Activated CD4-positive, alpha-beta T cell treated with anti-CD3 and anti-CD28 coated beads for 4 hours (primary cell): ENCODE measurements at places on chromosomes 5 and 9.

GRCh38 chr5:149054416-149054815 lies 8.4 kb downstream of the SH3TC2 start:
- no peak for DNase-seq

- no peak for DNase-seq
These were observed 60.2 kb downstream of the OSTF1 start for GRCh38 chr9:75148561-75148960.

DNA sequence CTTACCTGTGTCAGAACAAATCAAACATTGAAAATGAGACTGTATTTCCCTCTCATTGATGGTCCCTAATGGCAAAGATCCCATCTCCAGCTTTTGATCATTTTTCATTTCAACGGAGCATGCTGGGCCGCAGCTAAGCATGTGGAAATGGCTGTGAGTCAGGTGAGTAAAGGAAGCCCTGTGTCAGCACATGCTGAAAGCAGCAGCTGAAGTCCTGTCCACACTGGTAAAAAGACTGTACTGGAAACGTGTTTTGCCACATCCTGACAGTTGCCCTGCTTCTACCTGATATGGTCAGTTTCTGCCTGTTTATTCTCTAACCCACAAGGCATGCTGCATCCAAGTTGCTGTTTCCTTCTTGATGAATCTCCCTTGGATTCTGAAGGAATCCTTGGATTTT lies 330.1 kb downstream of the EFNA5 start:
- DNase-seq: no peak

DNA sequence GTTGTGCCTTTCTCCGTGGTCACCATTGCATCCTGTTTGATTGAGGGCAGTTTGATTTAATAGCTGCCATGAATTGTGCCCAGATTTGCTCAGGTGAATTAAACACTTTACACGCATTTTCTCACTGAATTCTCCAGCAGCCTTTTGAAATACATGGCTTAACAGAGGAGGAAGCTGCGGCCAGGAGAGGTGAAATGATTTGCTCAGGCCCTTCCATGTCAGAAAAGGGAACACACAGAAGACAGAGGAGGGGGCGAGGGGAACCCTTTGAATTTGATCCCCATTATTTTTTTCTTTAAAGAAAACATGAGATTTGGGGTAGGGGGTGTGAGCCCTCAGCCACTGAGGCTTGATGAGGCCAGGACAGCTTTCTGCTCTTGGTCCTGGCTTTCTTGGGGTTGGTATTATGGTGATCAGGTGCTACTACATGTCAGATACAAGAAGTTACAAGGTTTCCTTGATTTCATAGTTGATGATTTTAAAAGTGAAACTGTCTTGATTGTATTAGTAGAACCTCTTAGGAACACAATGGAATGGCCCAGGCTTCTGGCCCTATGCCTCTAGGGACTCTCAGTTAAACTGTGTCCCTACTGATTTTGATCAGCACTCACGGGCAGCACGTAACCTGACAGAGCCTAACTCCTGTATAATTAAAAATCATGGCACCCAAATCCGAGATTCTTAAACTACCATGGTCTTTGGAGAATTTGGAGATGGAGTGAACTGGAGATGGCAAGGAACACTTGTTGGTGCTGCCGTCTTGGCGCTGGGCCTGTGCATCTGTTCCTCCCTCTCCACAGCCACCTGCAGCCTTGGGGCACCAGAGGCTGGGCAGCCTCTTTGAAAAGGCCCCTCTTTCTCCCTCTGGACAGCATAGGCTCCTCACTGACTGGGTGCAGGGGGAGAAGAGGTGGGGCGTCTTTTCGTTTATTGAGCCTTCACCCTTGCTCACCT lies 107.9 kb downstream of the TRIO start:
- DNase-seq: no peak

DNA sequence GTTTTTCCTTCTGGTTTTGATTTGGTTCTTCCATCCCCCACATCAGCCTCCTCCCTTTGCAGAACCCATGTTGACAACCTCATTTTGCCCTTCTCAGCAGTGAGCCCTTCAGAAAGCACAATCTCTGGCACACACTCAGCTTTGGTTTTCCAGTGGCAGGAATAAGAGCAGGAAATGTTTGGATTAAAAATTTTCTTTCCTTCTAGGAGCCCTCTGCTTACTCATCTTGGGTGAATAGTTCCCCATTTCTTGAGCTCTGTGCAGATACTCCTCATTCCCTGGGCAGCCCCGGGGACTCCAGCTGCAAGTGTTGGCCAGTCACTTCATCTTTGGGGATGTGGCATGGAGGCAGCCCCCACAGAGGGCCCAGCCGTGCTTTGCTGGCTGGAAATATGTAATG lies 170.5 kb downstream of the NR3C1 start:
- DNase-seq: no peak

DNA sequence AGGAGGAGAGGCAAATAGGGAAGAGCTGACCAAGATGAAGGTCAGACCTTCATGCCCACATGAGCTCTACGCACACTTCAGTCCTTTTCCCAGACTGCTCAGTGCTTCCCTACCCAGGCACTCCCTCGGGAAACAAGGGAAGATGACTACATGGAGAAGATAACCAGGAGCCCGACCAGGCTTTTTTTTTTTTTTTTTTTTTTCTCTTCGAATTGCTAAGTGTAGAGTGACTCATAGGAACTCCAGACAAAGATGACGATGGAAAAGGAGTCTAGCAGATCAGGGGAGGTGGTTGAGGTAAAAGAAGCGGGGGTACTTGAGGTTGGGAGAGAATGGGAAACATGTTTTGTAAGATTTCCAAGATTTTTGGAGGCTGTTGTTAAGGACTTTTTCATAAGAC lies 526.1 kb downstream of the BNC2 start:
- DNase-seq: no peak

DNA sequence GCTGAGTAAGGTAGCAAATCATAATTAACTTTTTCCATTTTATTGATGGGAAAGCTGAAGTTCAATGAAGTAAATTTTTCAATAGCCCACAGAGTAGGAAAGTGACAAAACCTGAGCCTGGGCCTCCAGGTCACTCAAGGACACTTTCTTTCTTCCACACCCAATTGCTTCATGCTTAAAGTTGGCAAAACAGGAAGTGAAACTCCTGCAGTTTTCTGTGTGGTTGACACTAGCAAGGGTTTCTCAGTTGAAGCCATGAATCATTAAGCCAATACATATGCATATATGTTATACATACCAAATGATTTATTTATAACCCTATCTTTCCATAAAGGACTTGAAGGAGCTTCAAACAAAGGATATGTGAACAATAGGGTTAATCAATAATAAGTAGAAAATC lies 13.9 kb downstream of the TLR4 start:
- DNase-seq: no peak

DNA sequence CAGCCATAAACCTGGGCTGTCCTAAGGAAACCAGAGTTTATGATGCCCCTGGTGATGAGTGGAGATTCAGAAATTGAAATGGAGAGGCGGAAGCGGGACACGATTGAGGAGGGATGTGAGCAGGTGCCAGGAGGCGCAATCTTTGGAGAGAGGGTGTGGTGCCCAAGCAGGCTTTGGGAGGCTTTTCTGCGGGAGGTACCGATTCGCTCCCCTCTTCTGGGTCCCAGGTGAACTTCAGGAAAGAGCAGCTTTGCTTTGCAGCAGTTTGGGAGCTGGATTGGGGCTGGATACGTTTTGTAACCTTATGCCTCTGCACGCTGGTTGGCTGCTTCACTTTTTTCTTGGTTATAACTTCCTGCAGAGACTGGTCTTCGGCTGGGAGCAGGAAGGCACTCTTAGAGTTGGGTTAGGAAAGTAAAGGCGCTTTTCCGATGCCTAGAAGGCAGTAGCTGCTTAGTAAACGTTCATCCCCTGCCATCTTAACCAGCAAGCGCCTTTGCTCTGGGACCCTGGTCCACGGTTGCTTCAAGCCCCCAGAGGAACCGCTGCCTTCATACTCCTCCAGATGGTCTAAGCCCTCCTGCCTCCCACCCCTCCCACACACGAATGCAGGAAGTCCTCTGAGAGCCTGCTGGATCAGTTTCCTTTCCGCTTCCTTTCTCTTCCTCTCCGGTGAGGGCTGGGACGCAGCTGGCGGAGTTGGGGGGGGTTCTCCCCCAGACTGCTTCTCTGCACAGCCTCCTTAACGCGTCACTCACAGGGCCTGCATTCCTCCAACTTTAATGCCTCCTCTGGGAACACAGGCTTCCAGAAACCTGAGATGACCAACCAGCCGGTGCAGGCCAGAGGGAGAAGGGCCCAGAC lies 15.2 kb upstream of the NEK6 start:
- DNase-seq: no peak

- no peak for DNase-seq
These were observed 6.5 kb downstream of the FAM240B start for GRCh38 chr9:38713426-38713825.

- no peak for DNase-seq
These were observed 7.3 kb upstream of the NEUROG1 start for GRCh38 chr5:135543001-135543484.

GRCh38 chr5:9186069-9186468 lies 359.8 kb downstream of the SEMA5A start:
- DNase-seq: no peak

GRCh38 chr9:6711403-6711802 lies 46.4 kb upstream of the KDM4C start:
- DNase-seq: no peak

GRCh38 chr5:17079562-17079961 lies 137.9 kb upstream of the BASP1 start:
- no peak for DNase-seq

- no peak for DNase-seq
These were observed 55.2 kb upstream of the JAK2 start for GRCh38 chr9:4929917-4930316.

DNA sequence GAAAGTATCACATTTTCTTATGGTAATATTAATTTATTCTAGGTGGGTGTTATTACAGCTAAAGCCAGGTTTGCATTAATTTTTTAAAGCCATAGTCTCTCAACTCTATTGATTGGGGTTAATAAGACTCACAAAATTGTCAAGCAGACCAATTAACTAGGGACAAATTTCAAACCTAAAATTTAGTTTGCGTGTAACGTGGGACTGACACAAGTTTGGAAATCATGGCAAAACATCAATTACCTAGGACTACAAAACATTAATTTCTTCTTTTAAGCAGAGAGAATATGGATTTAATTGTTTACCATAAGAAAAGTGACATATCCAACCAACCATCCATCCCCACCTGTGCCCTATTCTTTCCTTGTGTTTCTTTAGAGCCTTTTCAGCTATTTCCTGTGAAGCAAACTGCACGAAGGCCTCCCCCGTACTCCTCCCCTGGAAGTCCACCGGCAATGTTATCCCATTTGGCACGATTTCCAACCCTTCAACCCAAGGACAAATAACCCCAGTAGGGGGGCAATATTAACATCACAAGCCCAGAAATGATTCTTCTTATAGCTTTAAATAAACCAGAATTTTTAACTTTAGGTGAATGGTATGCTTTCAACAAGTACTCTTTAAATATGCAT lies 4.4 kb downstream of the HNRNPH1 start:
- no peak for DNase-seq

- no peak for DNase-seq
These were observed 70.0 kb upstream of the CDH10 start for GRCh38 chr5:24714746-24715145.

- no peak for DNase-seq
These were observed at the start of gene TLX3 for GRCh38 chr5:171308453-171309275. Gene TLX3 (plus strand): TSS chr5:171309248. CDS start chr5:171309366, 118 bp downstream.

GRCh38 chr9:32384002-32384363 lies 460 bp upstream of the ACO1 start:
- DNase-seq: no peak

DNA sequence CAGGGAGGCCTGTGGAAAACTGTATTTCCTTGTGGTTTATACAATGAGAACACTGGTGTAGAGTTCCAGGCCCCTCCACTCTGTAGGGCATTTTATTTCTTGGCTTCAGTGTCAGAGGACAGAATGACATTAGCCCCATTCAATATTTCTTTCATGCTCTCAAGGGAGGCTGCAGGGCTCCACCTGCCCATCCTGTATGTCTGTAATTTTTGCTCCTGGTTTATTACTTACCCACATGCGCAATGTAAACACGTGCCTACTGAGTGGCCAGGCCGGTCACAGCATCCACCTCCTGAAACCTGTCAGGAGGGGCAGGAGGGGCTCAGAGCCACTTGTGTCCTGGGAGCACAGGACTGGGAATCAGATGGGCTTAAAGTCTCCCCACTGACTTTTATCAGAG lies 82.4 kb downstream of the GADD45G start:
- DNase-seq: no peak

DNA sequence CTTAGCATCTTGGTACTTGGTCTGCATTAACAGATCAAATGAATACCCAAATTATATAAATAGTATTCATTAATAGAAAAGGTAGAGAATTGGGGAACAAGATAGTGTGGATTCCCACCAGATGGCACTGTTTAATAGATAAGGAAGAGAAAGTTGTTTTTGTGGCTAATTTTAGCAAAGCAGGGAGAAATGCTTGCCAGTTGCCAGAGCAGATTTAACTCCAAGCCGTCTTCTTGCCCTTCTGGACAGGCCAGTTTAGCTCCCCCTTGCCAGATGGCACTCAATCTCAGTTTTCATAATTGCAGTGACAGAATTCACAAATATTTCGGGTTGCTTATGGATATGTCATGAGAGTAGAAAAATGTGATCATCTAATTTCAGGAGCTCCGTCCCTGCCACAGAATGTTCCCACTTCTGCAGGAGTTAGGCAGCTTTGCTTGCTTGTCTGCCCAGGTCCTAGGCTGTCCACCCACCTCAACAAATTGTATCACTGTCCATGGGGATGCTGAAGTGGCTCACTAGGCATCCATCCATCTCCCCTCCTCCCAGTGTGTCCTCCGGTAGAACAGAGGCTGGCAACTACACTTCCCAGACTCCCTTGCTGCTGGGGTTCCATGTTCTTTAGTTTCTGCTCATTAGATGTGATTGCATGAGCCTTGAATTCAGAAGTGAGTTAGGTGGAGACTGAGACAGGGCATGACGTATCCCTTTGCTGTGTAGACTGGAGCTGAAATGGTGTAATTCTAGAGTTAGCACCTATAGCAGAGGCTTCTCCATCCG lies 11.8 kb upstream of the HEXB start:
- no peak for DNase-seq
